ENCODE measurements at places on chromosomes 11 and 22.

DNA sequence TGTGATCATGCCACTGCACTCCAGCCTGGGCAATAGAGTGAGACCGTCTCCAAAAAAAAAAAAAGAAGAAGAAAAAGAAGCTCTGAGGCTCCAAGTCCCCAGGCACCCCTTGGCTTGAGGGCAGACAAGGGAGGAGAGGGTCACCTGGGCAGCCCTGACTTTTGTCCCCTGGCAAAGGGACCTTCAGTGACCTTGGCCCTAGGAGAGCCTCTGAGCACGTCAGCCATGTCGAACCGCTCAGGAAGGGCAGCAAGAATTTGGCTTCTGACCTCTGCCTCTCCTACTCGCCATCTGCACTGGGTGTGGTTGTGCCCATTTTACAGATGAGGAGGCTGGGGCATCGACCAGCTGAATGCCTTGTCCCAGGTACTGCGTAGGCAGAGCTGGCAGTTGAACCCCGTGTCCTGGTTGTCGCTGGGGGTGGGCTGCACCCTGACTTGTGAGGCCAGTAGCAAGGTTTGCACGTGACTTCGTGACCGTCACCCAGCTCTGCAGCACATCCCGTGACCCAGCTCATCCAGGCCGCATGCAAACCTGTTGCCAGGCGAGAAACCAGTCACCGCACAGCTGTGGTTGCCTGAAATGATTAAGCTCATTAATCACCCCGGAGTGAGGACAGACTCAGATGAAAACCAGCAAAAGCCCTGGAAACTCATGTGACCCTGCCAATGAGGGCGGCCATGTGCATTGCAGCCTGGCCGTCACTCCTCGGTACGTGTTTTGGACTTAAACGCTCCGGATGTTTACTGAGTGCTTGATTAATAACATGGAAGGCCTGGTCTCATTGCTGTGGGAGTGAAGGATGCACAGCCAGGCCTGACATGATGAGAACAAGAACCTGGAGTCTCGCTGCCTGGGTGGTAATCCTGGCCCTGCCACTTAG is 47.7 kb upstream of the PPP6R3 start:
- DNase-seq, result no peak

- DNase-seq, result no peak
Observed at GRCh38 chr11:69402251-69402887, 79.1 kb upstream of the LINC01488 start.

DNA sequence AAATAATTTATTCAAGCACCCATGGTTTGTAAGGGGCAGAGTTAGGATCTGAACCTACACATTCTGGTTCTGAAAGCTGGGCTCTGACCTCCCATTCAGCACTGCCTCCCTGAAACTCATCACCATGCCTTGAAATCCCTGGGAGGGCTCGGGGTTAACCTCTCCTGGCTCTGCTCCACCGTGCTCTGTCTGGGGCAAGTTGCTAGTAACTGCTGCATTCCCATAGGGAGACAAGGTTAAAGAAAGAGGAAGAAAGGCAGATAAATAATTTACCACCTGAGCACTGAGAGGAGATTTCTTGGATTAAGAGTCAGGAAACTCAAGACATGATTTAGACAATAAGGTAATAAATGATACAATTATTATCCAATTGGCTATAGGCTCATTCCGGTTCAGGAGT is 199.3 kb downstream of the KIF18A start:
- no peak for DNase-seq

GRCh38 chr11:6319704-6320410 is 444 bp downstream of the CAVIN3 start:
- DNase-seq, result no peak

DNA sequence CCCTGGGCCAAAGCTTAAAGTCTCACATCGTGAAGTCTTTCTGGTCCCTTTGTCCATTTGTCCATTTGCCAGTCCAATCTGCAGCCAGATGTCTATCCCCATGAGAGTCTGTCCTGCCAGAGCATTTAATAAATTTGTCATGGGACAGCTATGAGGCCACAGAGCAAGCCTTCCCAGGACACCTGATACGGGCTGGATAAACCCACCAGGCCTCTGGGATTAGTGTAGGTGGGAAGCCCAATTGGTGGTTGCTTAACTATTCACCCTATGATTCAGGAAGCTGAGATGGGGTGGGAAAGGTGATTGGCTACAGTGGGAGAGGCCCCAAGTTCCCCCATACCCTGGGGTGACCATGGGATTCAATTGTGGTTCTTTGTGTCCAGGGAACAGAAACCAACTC is 39.9 kb downstream of the MYEOV start:
- no peak for DNase-seq

- peak; percentile 38 for DNase-seq
Observed at GRCh38 chr22:42296381-42296853, 26.0 kb upstream of the TCF20 start.

GRCh38 chr22:29782061-29782845 is 15.1 kb downstream of the UQCR10 start:
- no peak for DNase-seq

GRCh38 chr11:44681698-44682097 is 45.1 kb upstream of the TSPAN18 start:
- DNase-seq, result no peak

DNA sequence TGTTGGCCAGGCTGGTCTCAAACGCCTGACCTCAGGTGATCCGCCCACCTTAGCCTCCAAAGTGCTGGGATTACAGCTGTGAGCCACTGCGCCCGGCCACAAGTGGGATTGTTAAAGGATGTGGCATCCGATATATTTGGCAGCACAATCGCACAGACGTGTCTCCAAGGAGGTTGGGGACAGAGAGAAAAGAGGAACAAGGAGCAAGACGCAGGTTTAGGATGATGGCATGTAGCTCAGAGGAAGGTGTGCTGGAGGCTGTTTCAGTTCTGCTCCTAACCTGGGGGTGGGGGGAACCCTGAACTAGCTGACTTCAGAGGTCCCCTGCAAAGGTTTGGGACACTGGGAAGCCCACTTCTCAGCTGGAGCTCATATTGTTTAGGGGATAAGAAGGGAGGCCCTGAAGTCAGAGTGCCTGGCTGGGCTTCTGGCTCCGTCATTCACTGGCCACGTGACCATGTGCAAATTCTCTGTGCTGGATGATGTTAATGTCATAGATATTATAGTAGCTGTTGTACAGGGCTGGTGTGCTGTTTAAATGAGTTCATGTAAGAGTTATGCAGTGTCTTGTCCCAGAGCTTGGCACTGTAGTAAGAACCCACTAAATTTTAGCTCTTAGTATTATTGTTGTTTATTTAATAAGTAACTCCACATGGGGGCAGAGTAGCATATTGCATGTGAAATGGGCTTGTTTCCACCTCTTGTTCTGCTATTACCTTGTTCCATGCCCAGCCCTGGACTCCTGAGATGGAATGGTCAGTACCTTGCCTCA is 129.7 kb downstream of the ST3GAL4 start:
- DNase-seq, result no peak

GRCh38 chr22:25386538-25386884 is 167.1 kb downstream of the CRYBB2 start:
- no peak for DNase-seq

DNA sequence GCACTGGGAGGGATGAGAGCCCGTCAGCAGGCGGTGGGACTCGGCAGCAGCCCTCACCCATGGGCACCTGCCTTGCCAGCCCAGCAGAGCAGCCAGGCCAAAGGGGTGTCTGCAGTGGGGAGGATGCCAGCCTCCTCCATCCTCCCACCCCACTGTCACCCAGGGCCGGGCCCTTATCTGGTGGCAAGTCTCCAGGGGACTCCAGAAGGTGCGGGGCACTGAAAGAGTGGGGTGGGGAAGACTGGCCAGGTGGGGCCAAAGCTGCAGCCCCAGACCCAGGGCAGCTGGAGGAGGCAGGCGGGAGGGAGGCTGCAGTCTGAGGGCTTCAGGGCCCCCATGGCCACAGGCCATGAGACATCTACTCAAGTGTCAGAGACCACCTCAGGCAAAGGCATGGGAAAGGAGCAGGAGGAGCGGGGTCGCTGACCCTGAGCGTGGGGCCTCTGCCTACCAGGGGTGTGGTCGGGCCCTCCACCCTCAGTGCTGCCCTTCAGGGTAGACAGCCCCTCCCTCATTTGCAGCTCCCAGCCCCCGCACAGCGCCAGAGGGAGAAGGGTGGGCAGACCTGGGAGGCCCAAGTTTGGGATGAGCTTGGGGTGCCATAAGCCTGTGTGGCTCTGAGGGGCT is 3.5 kb downstream of the DGCR6L start:
- no peak for DNase-seq

DNA sequence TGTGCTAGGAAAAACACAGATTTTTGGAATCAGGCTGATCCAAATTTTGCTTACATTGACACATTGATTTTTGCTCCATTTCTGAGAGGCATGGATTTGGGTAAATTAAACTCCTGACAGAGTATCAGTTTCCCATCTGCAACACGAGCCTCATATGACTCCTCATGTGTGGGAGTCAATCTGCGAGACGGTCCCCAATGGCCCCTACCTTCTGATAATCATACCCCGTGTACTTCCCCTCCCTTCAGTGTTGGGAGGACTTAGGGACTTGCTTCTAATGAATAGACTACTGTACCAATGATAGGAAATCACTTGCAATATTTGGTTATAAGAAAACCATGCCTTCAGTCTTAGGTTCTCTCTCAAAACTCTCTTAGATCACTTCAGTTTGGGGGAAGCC is 302.7 kb downstream of the ETS1 start:
- DNase-seq, result no peak
